Stimulated activated naive CD4-positive, alpha-beta T cell treated with Interleukin-2 at 50 U/mL for 16 hours (primary cell): ENCODE measurements at places on chromosomes 13 and 19.
A peak's percentile ranks its signal among the peaks of the same experiment; 100 is the strongest.

- peak; percentile 38 for DNase-seq
Observed at GRCh38 chr19:2478278-2478755, 2.4 kb downstream of the GADD45B start.

DNA sequence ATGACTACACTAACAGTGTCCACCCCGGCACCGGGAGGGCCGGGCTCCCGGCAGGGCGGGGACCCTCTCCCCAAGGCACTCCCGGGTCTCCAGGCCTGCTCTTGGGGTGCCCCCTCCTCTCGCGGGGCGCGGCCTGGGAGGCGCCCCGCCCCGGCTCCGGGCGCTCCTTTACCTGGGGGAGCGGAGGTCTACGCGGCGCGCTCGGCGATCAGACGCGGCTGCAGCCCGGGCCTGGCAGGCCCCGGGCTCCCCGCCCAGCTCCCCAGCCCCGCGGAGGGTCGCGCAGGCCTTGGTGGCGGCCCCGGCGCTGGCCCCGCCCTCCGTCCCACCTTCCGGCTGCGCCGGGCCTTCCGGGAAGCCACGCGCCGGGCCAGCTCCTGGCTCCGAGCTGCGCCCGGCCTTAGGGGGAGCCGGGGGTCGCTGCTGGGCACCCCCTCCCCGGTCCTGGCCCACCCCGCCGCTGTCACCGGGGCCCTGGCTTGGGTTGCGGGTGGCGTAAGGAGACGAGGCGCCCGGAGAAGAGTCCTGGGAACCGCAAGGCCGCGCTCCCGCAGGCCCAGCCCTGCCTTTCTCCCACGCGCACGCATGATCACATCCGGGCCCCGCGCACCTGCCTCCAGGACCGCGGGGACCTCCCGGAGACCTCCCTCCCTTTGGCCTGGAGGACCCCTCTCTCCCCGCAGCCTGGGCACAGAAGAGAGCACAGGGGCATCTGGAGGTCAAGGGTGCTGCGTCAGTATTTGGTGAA, at the start of gene C19orf12:
Gene C19orf12 (minus strand): TSS at position 309 of the 748 bp plus-strand sequence. CDS start 6,848 bp downstream, outside the sequence.
- peak; percentile 65 for DNase-seq

DNA sequence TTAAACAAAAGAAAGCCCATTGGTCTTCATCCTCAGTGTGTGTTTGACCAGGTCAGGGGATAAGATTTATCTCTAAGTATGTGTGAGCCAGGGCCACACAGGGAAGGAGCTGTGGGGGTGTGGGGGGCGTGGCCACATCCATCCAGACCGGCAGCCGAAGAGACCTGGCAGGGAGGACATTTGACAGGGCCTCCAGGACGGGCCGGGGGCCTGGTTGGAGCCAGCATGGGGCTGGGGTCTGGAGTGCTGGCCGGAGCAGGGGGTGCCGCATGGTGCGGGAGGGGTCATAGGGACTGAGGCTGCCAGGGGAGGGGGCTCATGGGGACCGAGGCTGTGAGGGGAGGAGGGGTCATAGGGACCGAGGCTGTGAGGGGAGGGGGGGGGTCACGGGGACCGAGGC, 20.4 kb upstream of the GNA15 start:
- no peak for DNase-seq

GRCh38 chr13:40792284-40793051, 3.1 kb downstream of the SLC25A15 start:
- DNase-seq = no peak
